ENCODE measurements at places on chromosomes 16 and 17. TPM values are rescaled to one million over a fixed set of nuclear protein-coding genes. Genes with fewer than 3 reads are reported as not detected.

DNA sequence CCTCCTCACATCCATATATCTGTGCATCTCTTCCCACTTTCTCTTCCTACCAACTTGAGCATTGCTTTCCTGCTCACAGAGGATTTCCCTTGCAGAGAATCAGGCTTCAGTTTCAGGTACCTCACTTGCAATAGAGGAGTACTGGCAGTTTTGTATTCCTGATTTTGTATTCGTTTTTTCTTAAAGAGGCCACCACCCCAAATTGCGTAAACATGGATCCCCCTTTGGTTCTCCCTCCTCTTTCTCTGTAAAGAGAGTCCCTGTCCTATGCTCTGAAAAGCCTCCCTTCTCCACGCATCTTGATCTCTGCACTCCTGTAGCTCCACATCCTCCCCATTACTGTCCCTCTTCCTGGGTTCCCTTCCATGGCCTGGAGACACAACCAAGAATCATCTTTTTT is 32.2 kb downstream of the TEKT3 start:
- H3K27ac ChIP-seq, result no peak overlapping the region
- H3K36me3 ChIP-seq, result no peaks in the 10 kb centered on the region
- no peak overlapping the region for H3K4me3 ChIP-seq
- H3K27me3 ChIP-seq, result no peaks in the 10 kb centered on the region

DNA sequence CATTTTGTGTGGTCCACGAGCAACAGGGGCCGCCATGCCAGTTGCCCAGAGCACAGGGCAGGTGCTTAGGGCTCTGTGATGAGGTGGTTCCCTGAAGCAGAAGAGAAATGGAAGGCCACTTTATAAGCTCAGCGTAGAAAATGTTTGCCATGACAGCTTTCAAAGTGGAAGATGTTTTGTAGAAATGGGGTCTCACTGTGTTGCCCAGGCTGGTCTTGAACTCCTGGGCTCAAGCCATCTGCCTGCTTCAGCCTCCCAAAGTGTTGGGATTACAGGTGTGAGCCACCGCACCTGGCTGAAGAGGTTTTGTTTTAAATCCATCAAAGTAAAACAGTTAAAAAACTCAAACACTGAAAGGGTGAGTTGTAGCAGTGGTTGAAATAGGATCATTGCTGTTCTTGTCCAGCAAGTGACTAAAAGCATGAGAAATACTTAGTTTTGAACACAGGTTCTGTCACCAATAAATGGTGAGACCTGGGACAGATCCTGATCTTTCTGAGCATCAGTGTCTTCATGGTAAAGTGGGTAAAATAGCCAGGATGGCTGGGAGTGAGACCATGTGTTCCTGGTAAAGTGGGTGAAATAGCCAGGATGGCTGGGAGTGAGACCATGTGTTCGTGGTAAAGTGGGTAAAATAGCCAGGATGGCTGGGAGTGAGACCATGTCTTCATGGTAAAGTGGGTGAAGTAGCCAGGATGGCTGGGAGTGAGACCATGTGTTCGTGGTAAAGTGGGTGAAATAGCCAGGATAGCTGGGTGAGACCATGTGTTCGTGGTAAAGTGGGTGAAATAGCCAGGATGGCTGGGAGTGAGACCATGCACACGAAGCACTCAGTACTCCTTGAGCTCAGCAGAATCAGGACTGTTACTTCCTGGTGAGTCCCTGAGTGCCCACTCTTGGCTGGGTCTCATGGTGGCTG is 46.0 kb downstream of the BANP start:
- no peak overlapping the region for H3K27ac ChIP-seq
- peaks cover 10% of the 10 kb centered on the region for H3K36me3 ChIP-seq
- H3K4me3 ChIP-seq, result no peak overlapping the region
- H3K4me1 ChIP-seq, result no peaks in the 10 kb centered on the region

DNA sequence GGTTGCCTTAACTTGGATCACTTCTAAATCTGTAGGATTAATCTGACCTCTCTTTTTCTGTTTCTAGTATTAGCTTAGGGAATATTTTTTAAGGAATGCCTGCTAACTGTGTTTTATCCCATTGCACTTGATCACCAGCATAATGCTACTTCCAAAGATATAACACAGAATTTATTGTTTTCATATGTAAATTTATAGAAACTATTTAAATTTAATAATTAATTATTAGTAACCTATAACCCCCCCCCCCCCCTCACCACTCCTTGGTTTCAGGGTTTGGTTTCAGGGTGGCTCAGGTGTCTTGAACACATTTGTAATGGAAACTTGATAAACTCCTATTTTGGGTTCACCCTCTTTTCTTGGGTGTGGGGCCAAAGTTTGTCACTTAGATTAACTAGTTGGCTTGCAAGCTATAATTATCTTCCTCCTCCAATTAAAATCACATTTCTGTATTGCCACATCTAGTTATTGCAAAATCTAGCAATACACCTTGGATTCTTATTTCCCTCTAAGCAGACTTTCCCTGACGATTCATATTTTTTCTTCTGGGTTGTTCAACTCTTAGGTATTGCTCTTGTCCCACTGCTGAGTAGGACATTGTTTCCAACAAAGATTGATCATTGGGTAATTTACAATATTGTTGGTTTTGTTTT is 18.3 kb downstream of the KRT12 start:
- H3K27ac ChIP-seq, result no peak overlapping the region
- H3K27me3 ChIP-seq, result no peaks in the 10 kb centered on the region
- H3K4me3 ChIP-seq, result no peak overlapping the region

GRCh38 chr16:20774703-20775362 is 11.0 kb downstream of the ACSM3 start:
- H3K27ac ChIP-seq, result no peak overlapping the region
- DNase-seq, result peak; percentile 92
- H3K36me3 ChIP-seq, result no peaks in the 10 kb centered on the region
- no peaks in the 10 kb centered on the region for H3K27me3 ChIP-seq
- H3K4me1 ChIP-seq, result no peaks in the 10 kb centered on the region
- no peak overlapping the region for H3K4me3 ChIP-seq

DNA sequence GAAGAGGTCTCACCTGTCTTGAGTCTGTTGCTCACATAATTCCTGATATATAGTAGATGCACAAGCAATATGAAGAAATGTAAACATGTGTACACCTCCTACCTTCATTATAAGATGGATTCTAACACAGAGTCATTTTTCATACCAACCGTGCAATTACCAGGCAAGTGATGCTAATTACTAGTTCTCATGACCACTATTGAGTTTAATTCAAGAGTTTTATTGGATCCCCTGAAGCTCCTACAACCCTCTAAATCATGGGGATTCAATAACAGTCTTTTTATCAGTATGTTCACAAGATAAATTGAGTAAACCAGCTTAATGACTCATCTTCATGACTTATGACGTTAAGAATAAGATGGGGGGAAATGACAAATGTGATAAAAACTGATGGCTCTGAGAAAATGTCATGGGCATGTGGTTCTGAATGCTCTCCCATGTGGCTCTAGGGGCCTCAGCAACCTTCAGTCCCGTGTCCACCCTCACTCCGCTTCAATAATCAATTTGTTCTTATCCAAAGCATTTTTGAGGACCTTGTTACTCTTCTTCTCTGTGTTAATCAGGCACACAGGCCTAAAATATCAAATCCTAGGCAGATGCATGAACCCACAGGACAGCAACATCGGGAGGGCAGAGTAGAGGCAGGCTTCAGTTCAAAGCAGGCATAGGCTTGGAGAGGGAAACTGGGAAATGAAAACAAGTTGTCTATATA is 42.8 kb downstream of the PRAC1 start:
- peaks cover 6% of the 10 kb centered on the region for H3K27me3 ChIP-seq
- peak; percentile 10 for DNase-seq
- no peaks in the 10 kb centered on the region for H3K4me1 ChIP-seq
- no peak overlapping the region for H3K4me3 ChIP-seq
- no peaks in the 10 kb centered on the region for H3K36me3 ChIP-seq

DNA sequence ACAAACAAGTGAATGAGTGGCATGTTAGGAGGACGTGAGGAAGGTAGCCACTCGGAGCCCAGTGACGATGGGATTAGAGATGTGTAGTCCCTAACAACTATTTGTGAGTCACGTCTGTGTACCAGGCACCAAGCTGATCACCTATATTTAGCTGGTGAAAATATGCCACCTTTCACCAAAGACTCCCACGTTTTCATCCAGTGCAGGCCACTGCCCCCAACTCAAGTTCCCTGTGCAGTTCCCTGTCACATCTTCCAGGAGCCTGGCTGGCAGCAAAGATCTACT is 67.2 kb downstream of the TOM1L2 start:
- DNase-seq, result no peak
- H3K4me3 ChIP-seq, result no peak overlapping the region
- peaks cover 2% of the 10 kb centered on the region for H3K4me1 ChIP-seq
- no peaks in the 10 kb centered on the region for H3K36me3 ChIP-seq
- no peaks in the 10 kb centered on the region for H3K27me3 ChIP-seq

DNA sequence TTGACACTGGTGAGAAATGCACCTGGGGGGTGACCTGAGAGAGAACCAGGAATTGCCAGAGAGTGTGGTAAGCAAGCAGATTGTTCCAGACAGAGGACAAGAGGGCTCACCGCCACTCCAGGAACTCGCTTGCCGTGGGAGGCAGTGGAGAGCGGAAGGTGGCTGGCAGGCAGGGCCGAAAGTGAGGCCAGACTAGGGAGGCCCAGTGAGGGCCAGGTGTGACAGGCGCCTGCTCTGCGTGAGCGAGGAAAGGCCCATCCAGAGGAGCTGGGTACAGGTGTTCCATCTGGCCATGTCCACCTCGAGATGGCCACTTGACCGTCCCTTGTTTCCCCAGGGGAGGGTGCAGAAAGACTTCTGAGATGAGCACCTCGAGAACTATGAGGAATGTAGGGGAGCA is 11.9 kb upstream of the MYO15B start:
- H3K27me3 ChIP-seq, result no peaks in the 10 kb centered on the region
- no peaks in the 10 kb centered on the region for H3K4me1 ChIP-seq

DNA sequence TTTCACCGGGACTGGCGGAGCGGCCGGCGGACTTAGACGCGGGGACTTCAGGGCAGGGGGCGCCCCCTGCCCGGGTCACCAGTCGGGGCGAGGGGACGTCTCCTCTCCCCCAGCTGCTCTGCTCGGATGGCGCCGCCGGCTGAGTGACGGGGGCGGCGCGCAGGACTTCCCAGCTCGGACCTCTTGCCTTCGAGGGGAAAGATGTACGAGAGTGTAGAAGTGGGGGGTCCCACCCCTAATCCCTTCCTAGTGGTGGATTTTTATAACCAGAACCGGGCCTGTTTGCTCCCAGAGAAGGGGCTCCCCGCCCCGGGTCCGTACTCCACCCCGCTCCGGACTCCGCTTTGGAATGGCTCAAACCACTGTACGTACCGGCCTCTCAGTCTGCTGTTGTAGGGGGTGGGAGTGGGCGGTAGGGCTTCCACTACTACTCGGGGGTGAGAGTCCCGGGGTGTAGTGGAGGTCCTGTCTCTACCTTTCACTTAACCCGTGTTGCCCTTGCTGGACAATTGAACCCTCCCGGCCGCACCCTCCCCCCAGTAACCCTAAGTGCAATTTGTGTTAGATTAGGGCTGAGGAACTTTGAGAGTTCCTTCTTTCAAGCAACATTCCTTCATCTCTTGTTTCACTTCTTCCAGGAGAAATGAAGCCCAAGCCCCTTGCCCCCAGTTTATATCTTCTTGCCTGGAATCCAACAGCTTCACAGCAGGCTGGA is 21.9 kb downstream of the GJD3 start:
- H3K27ac ChIP-seq, result no peak overlapping the region
- H3K27me3 ChIP-seq, result peaks cover 18% of the 10 kb centered on the region
- DNase-seq, result no peak
- H3K4me3 ChIP-seq, result peak overlapping the region; percentile 85

DNA sequence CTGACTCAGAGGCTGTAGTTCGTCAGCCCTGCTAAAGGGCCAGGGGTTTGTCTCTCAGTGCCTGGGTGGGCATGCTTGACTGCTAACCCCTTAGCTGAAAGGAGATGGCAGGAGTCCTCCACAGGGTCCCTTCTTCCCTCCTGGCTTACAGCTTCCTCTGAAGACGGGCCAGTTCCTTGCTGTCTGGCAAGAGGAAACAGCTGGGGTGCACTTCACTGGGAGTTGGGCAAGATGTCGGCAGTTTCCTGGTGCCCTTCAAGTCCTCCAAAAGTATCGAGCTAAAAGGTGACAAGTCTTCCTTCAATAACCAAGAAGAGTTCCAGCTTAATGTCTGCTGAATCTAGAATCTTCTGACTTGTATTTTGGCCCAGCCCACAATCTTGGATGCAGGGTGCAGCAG is 23.4 kb downstream of the NUP85 start:
- peaks cover 85% of the 10 kb centered on the region for H3K36me3 ChIP-seq
- no peak overlapping the region for H3K27ac ChIP-seq
- no peak overlapping the region for H3K4me3 ChIP-seq
- H3K4me1 ChIP-seq, result no peaks in the 10 kb centered on the region

- H3K4me3 ChIP-seq, result no peak overlapping the region
- no peaks in the 10 kb centered on the region for H3K4me1 ChIP-seq
- DNase-seq, result no peak
- H3K27me3 ChIP-seq, result no peaks in the 10 kb centered on the region
- H3K27ac ChIP-seq, result no peak overlapping the region
- no peaks in the 10 kb centered on the region for H3K36me3 ChIP-seq
Observed at GRCh38 chr16:11629071-11630030, 38.9 kb upstream of the SNN start.

- no peaks in the 10 kb centered on the region for H3K4me1 ChIP-seq
- peaks cover 25% of the 10 kb centered on the region for H3K36me3 ChIP-seq
- peak; percentile 89 for DNase-seq
- peak overlapping the region; percentile 94 for H3K4me3 ChIP-seq
- H3K27me3 ChIP-seq, result no peaks in the 10 kb centered on the region
Observed at GRCh38 chr17:59837308-59838051, 55.3 kb downstream of the TUBD1 start.

The PMP22 gene
- 1.5 TPM for total RNA-seq

The SPATA22 gene
- total RNA-seq, result not detected

The KDM6B gene
- total RNA-seq, result 28.9 TPM

The TP53TG3C gene
- total RNA-seq, result not detected

The KIF2B gene
- total RNA-seq, result not detected

The HEATR9 gene
- not detected for total RNA-seq

The LPO gene
- total RNA-seq, result 0.11 TPM

The TNFRSF13B gene
- total RNA-seq, result 0.28 TPM

The KRT15 gene
- 0.87 TPM for total RNA-seq

The TEKT1 gene
- not detected for total RNA-seq

The KRTAP4-1 gene
- not detected for total RNA-seq

The TP53TG3 gene
- total RNA-seq, result not detected
